ENCODE measurements at places on chromosomes 5 and 9. TPM values are rescaled to one million over a fixed set of nuclear protein-coding genes. Genes with fewer than 3 reads are reported as not detected.

- peak; percentile 25 for DNase-seq
These were observed 103.2 kb downstream of the SNCAIP start for GRCh38 chr5:122415030-122415800.

DNA sequence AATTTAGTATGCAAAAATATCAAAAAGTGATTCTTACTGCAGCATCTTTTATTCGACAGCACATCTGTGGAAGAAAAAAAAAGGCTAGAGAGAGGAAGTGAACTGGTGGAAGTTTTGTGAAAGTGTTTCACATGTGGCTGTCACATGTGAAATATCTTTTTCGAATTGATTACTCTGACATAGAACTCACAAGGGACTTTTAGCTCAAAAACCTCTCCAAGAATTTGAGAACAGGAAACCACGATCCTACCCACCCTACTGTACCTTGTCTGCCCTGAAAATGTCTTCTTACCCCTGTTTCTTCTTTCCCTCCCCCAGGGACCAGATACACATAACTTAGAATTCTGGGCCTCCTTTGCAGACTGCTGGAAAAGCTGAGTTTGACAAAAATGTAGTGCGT is 106.5 kb upstream of the PRRC1 start:
- no peak for DNase-seq

DNA sequence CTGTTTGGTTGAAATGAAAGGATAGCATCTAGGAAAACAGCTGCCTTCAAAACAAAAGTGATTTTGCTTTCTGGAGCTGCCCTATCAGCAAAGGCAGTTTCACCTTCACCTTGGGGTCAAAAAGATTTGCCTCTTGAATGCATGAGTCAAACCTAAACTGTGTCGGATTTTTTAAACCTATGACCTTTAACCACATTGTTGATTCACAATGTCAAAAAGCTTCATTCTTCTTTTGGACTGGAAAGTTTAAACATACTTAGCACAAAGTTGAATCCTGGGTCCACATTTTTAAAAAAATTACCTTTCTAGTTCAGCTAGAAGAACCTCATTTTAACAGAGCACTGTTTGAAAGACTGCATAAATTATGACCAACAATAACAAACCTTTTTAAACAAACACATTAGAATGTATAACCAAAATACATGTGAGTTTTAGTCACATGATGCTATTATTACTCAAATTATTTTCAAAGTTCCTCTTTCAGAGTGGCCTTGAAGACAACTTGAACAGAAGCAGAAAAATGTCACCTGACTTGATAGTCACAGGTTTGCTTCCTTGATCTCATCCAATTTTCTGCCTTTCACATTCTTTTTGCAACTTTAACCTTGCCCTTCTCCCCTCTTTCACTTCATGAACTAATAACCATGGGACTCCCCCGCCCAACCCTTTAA is 109.7 kb upstream of the LHFPL2 start:
- no peak for DNase-seq

GRCh38 chr9:126822278-126822677 is 17.4 kb downstream of the ZBTB43 start:
- DNase-seq, result no peak

GRCh38 chr9:33750307-33750838 is 45.0 kb upstream of the PRSS3 start:
- DNase-seq, result no peak

GRCh38 chr5:127320032-127320965 is 29.7 kb downstream of the MEGF10 start:
- peak; percentile 54 for DNase-seq

- no peak for DNase-seq
These were observed 657 bp downstream of the MAT2B start for GRCh38 chr5:163506095-163506457.

DNA sequence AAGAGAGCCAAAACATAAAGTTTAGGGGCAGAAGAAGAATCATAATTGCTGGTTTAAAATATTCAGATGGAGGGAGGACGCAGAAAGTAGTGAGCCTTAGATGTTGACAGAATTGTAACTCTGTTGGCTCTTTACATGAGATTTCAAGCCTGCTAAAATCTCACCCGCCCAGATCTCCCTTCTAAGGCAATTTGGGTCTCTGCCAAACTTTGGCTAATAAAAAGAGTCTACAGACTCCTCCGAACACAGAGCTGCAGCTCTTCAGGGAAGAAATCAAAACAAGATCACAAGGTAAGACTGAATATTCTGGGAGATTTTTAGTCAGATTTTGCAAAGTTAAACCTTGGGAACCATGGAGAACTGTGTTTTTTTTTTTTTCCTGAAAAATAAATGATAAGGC is at the start of gene IL33:
Gene IL33, plus strand, starts transcription at position 246 of the 400 bp plus-strand sequence. CDS start 25,888 bp downstream, outside the sequence.
- DNase-seq, result no peak

- DNase-seq, result no peak
These were observed 5.8 kb upstream of the TRIM41 start for GRCh38 chr5:181217111-181217802.

- no peak for DNase-seq
These were observed 154.0 kb downstream of the PIK3R1 start for GRCh38 chr5:68369457-68370125.

DNA sequence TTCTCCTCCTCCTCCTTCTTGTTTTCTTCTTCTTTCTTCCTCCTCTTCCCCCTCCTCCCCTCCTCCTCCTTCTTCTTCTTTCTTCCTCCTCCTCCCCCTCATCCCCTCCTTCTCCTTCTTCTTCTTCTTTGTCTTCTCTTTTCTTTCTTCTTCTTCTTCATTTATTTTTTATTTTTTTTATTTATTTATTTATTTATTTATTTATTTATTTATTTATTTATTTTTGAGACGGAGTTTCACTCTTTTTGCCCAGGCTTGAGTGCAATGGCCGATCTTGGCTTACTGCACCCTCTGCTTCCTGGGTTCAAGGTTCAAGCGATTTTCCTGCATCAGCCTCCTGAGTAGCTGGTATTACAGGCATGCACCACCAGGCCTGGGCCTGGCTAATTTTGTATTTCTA is 1332.5 kb upstream of the CDH9 start:
- DNase-seq, result no peak

- DNase-seq, result no peak
These were observed 24.0 kb downstream of the ADAMTSL2 start for GRCh38 chr9:133558191-133559126.

DNA sequence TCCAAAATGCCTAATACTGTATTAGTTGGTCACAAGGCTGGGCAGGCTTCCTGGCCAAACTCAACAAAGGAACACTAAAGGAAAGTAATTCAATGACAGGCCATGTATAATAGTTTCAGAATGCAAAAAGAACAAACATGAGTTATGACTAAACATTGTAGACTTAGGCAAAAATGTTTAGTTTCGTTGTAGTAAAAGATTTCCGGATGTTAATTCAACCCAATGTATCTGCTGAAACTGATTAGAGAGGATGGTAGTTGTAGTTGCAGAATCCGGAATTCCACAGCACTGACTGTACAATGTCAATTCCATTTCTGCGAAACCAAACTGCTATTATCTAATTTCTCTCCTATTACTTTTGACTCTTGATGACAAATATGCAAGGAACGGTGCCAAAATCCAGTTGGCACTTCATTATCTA is 117.9 kb upstream of the FST start:
- DNase-seq, result no peak

DNA sequence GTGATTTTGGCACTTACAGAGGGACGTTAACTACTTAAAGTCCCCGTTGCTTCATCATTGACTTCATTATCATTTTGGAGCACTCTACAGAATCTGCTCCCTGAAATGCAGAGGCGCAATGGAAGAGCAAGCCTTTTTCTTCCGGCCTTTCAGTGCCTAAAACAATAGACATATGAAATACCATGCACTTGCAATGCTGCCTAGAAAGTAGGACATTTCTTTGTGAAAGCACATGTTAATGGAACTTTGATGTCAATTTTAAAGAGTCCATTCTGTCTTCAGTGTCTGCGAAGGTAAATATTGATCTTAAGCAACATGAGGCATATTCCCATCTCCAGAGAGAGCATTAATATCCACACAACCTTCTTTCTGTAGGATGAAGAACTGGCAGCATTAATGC is 36.3 kb downstream of the ITGA2 start:
- DNase-seq, result no peak

Gene ADGRD2
- not detected for total RNA-seq

Gene APC
- total RNA-seq, result 31.5 TPM

Gene PCDHA1
- not detected for total RNA-seq

Gene TNC
- 342 TPM for total RNA-seq

Gene PAX5
- not detected for total RNA-seq
